Progenitor cell of endocrine pancreas (in vitro differentiated cells): ENCODE measurements at places on chromosomes 2 and 18. TPM values are rescaled to one million over a fixed set of nuclear protein-coding genes. Genes with fewer than 3 reads are reported as not detected.

PCGF1 gene
- 23.3 and 24.4 TPM in 2 replicates for total RNA-seq

NEB gene
- total RNA-seq: 1.5 and 1.6 TPM in 2 replicates

RGPD6 gene
- 28.6 and 48.2 TPM in 2 replicates for total RNA-seq

LRATD1 gene
- 148 and 177 TPM in 2 replicates for total RNA-seq

DNER gene
- 0.91 TPM in 2 replicates for total RNA-seq

SNX17 gene
- 81.2 and 89.3 TPM in 2 replicates for total RNA-seq

LDLRAD4 gene
- total RNA-seq: 3.4 and 3.8 TPM in 2 replicates

CD8B2 gene
- not detected in 2 replicates for total RNA-seq

UXS1 gene
- 60.7 and 62.1 TPM in 2 replicates for total RNA-seq

MRPL44 gene
- total RNA-seq: 26.1 and 27.3 TPM in 2 replicates

MATN3 gene
- 2.5 and 3.1 TPM in 2 replicates for total RNA-seq

ASTL gene
- total RNA-seq: 0.29 TPM in 1 of 2 replicates, not detected in the other

DNAH7 gene
- total RNA-seq: 5.7 and 5.9 TPM in 2 replicates

CCL20 gene
- total RNA-seq: not detected in 2 replicates

ANKRD30B gene
- not detected in 2 replicates for total RNA-seq

GATA6 gene
- 112 and 114 TPM in 2 replicates for total RNA-seq
